ENCODE measurements at places on chromosomes 13 and 19. TPM values are rescaled to one million over a fixed set of nuclear protein-coding genes. Genes with fewer than 3 reads are reported as not detected.
A peak's percentile ranks its signal among the peaks of the same experiment; 100 is the strongest.

- peak; percentile 80 for DNase-seq
Observed at GRCh38 chr19:42132851-42133528, 744 bp upstream of the POU2F2 start.

- no peak for DNase-seq
Observed at GRCh38 chr13:27076421-27076820, 95.2 kb downstream of the USP12 start.

ERF gene
- total RNA-seq, result 57.9 TPM

GRCh38 chr13:46010148-46010547, 42.4 kb downstream of the ZC3H13 start:
- DNase-seq, result no peak

- DNase-seq, result no peak
Observed at GRCh38 chr13:75364131-75364713, 117.7 kb downstream of the TBC1D4 start.

ZNF446 gene
- 7.6 TPM for total RNA-seq

YJU2 gene
- 24.8 TPM for total RNA-seq

DNA sequence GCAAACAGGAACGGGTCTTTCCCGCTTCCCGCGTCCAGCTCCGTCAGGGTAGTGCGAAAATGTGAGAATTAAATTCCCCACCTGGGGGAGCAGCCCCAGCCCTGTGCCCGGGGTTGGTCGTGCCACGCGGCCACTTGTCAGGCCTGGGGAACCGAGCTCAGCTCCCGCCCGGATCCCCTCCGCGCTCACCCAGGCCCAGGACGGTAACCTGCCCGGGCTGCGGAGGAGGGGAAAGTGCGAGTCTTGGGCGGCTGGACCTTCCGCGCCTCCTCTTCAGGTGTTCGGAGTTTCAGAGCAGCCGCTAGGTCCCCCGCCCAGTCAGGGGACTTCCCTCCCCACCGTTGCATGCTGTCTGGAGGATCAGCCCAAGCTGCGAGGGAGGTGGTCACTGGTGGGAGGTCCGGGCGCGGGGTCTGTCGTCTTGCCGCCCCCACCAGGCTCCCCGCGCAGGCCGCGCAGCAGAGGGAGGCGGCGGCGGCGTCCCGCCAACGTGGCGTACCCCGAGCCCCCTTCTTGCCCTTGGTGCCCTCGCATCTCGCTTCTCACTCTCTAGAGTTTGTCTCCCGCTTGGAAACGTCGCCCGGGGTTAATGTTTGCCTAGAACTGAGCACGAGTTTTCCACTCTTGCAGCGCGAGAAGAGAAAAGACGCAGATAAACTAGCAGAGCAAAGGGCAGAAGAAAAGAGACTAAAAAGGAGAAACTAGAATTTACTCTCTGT, 8.1 kb downstream of the URAD start:
- DNase-seq, result no peak

DNA sequence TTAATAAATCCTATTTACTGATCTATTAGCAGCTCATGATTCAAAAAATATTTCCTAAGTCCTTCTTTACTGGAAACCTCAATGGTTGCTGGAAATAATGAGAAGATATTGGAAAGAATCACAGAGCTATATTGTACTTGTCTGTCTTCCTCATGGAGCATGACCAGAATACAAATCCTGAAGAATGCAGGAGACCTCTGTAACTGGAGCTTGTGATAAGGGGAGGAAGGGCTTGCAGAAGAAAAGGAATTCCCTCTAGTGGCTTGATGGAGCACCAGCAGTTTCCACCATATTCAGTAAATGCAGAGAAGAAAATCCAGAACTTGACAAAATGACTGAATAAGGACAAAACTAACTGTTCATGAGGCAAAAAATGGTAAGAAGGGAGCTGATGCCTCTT, 1333.1 kb downstream of the EFNB2 start:
- no peak for DNase-seq

BEST2 gene
- total RNA-seq, result not detected

- DNase-seq, result no peak
Observed at GRCh38 chr13:64186503-64187250, 2771.0 kb upstream of the PCDH20 start.

Measured in activated CD4-positive, alpha-beta T cell treated with anti-CD3 and anti-CD28 coated beads, Interleukin-2, amount 10 ng/mL, durations not matched to agents 7 days and 5 days (primary cell).